Left lung (tissue), 14 donors: ENCODE measurements at places on chromosomes 5 and 9. TPM values are rescaled to one million over a fixed set of nuclear protein-coding genes. Genes with fewer than 3 reads are reported as not detected.

DNA sequence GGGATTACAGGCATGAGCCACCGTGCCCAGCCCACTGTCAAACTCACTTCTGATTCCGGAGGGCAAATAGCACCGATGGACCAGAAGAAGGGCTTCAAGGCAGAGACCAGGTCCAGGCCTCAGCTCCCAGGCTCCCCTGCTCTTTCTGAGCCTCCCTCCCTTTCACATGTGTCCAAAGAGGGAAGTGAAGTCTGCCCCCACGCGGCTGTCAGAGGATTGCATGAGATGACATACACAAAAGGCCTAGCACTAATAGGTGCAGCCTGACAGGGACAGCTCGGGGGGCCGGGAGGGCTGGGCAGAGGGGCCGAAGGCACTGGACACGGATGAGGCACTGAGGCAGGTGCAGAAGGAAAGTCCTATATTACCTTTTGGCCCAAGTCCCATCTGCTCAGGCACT, 16.1 kb downstream of the FBP1 start:
- no peak for DNase-seq

DNA sequence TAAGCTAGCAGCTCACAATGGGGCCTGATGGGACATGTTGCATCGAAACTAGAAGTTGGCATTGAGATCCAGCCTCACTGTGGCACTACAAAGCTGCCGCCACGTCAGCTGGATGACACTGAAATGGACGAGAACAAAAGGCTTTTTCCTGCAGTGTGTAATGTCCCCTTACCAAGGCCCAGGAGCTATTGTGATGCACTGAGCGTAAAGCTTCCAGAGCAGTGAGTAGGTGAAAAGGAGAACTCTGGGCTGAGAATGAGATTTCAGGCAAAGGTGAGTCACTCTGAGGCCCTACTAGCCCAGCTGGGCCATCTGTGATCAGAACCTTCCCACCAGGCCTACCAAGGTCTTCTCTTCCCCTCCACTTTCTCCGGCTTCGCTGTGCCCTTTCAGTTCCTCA, 528.1 kb upstream of the KLF4 start:
- no peak for DNase-seq

DNA sequence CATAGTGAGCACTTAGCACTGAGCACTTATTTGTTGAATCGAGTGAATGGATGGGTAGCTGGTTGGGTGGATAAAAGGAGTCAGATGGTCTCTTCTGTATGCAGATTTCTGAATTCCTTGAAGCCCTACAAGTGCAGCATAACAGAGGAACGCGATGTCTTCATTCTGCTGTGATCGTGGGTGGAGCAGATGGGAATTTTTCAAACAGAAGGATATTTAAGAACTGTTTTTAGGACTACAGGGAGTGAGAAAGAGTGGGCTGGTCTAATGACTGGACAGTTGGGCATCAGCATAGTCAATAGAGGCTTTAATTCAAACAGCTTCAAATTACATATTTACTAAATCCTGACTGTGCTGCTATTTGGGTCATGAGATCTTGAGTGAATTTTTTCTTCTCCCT, 253.2 kb downstream of the CEMIP2 start:
- DNase-seq: no peak

VCAN gene
- 217 TPM for total RNA-seq

ANKRD33B gene
- 1.8 TPM for total RNA-seq
